ENCODE measurements at places on chromosomes 4 and X.

DNA sequence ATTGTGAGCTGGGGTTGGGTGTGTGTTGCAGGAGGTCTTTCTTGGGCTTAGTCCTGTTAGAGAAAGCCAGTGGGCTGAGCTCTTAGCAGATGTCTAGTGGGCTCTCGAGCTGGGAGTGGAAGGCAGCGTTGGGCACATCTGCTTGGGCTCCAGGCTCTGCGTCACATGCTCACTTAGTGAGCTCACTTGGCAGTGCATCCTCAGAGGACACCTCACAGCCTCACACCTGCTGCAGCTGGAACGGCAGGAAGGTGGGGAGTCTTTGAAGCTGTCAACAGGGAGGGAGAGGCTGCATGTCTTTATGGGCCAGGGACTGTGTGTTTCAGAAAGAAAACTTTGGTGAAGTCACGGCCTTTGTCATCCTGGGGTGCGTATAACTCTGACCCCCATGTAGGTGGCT is 82.2 kb downstream of the PSAPL1 start:
- DNase-seq = no peak

- no peak for DNase-seq
These were observed 9.4 kb upstream of the NKX1-1 start for GRCh38 chr4:1415681-1415981.

DNA sequence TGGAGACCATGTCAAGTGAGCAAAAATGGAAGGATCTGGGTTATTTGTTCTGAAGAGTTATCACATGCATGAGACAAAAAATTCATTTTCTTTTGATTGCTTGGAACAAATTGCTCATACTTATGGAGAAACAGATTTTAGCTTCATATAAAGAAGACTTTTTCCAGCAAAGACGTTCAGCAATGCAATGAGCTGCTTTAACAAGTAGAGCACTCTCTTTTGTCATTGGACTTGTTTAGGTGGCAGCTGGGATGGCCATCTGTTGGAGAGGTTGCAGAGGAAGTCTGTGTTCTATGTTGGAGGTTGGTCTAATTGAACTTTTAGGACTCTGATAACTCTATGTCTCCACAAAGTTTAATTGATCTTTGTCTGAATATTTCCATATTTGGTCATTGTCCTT is 19.9 kb upstream of the CEP135 start:
- DNase-seq = no peak

DNA sequence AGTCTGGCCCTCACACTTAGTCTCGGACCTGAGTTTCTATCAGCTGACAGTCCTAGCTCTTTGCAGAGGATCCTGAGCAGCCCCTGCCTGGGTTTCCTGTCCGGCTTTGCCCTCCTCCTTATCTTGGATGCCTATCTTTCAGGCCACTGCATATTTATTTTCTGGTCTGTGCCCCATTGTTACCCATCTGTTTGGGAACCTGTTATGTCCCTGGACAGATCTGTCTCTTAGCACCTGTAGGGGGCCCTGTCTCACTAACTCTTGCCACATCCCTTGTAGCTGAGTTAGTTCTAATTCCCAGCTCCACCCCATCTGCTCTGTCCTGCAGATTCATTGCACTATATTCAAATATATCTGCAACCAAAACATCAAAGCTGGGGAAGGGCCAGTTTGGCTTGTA is 514.9 kb upstream of the LCORL start:
- no peak for DNase-seq

- no peak for DNase-seq
These were observed 49.3 kb upstream of the RPL34 start for GRCh38 chr4:108570993-108571569.

DNA sequence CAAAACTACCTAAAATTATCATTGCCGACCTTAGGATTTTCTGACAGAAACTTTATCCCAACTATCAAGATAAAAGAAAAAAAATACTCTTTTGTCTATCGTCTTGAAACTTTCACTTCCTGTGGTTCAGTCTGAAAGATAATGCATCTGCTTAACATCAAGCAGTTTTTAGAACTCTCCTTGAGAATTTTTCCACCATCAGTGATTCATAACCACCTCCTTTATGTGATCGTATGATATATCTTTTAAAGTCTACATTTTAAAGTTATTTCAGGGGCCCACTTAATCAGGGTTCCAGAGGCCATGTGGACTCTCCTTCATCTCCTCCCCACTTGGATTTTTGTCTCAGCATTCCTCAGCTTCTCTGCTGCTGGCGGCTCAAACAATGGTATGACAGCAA is 272.8 kb upstream of the TENM3 start:
- no peak for DNase-seq
